ENCODE measurements at places on chromosomes 2 and 18.

DNA sequence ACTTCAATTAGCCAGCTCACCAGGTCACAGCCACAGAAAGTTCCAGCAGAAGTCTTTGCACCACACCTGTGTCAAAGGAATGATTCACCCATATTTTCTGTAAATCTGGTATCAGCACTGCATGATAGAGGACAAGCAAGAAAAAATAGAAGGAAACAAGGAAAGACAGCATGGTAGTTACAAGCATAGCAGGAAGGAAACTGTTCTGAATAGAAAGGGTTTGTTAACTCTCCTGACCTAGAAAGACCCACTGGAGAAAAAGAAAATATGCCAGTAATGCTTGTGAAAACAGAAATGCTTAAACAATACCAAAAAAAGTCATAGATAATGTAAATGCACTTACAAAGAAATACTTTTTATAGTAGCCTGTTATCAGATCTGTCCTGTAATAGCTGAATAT lies 40.8 kb downstream of the SCRN3 start:
- DNase-seq = no peak

GRCh38 chr2:42910645-42911405 lies 118.4 kb upstream of the HAAO start:
- DNase-seq = no peak

GRCh38 chr2:158695305-158695704 lies 99.8 kb upstream of the DAPL1 start:
- no peak for DNase-seq

- peak; percentile 72 for DNase-seq
Observed at GRCh38 chr2:136022396-136023146, 37.1 kb upstream of the DARS1 start.

GRCh38 chr2:74052732-74053710 lies 68.3 kb downstream of the TET3 start:
- DNase-seq = peak; percentile 35

GRCh38 chr2:12686708-12687283 lies 29.9 kb upstream of the TRIB2 start:
- no peak for DNase-seq

Data from common myeloid progenitor, CD34-positive (primary cell).